ENCODE measurements at places on chromosomes 13 and 19.

- no peak for DNase-seq
Observed at GRCh38 chr19:3338541-3339181, 27.7 kb upstream of the NFIC start.

- no peak for DNase-seq
Observed at GRCh38 chr19:11268783-11269267, 6.5 kb upstream of the DOCK6 start.

GRCh38 chr19:35639863-35640262, 1.7 kb upstream of the ETV2 start:
- no peak for DNase-seq

- DNase-seq, result no peak
Observed at GRCh38 chr13:50334944-50335343, 319.7 kb downstream of the KCNRG start.

- DNase-seq, result no peak
Observed at GRCh38 chr19:12792051-12792852, 966 bp downstream of the JUNB start.

DNA sequence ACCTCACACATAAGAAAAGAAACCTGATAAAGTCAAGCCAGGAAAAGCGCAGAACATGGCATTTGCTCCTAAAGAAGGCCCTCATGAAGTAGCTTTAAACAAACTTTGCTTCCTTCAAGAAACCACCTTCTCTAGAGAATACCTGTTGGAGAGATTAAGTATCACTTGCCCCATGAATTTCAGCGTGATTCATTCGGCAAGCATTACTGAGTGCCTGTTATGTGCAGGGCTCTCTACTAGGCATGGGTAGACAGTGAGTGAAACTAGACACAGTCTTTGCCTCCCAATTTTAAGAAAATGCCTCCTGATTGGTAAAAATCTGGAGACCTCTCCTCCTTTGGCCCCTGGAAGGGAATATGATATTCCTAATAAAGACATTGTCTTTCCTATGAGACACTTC, 475.8 kb upstream of the NBEA start:
- no peak for DNase-seq

GRCh38 chr13:24681930-24682329, 1.7 kb downstream of the ATP12A start:
- no peak for DNase-seq

GRCh38 chr19:36201684-36202083, 12.8 kb downstream of the ZNF565 start:
- no peak for DNase-seq

DNA sequence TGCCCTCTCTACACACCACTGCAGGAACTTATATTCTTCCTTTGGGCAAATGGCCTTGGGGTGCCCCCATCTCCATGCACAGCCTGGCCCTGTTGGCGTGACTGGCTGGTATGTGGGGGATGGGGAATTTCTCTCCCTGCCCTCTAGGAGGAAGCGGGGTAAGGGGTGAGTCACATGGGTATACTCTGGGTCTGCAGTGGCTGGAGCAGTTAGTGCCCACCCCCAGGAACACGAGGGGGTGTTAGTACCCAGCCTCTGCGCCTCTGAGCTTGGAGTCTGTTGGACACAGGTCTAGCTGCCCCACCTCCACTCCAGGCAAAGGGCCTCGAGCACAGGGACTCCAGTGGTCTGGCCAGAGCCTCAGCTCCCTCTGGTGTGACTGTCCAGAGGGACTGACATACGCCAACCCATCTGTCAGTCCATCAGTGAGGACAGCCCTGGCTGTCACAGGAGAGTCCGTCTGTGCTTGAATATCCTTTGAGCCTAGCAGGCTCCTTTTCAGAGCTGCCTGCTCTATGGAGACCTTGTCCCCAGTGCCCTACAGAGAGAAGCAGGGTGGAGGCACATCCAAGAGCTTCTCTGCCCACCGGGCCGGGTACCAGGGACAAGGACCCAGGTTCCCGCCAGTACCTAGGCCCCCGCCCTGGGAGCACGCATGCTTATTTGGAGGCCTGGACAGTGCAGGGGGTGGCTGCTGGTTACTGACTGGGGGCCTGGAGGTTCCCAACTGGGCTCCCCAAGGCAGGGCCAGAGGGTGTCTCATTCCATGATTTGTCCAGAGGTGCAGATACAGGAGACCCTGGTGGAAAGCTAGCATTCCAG, 66.6 kb downstream of the CHST8 start:
- no peak for DNase-seq

GRCh38 chr13:97567510-97568243, 133.7 kb downstream of the RAP2A start:
- no peak for DNase-seq

GRCh38 chr13:114122127-114122511, 10.3 kb downstream of the RASA3 start:
- no peak for DNase-seq

DNA sequence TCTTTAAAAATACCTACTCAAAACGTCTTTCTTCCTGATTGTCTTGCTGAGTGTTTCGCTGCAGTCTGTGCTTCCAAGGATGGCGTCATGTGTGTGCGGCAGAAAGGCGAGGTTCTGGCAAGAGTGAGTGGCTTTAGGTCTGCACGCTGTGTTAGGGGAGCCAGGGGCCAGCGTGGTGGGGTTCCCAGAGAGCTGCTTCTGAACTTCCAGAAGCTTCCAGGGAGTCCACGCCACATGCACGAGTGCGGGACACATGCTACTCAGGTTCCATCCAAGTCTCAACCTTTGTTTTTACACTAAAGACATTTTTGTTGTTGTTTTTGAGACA, 67.9 kb downstream of the ATP11A start:
- no peak for DNase-seq

DNA sequence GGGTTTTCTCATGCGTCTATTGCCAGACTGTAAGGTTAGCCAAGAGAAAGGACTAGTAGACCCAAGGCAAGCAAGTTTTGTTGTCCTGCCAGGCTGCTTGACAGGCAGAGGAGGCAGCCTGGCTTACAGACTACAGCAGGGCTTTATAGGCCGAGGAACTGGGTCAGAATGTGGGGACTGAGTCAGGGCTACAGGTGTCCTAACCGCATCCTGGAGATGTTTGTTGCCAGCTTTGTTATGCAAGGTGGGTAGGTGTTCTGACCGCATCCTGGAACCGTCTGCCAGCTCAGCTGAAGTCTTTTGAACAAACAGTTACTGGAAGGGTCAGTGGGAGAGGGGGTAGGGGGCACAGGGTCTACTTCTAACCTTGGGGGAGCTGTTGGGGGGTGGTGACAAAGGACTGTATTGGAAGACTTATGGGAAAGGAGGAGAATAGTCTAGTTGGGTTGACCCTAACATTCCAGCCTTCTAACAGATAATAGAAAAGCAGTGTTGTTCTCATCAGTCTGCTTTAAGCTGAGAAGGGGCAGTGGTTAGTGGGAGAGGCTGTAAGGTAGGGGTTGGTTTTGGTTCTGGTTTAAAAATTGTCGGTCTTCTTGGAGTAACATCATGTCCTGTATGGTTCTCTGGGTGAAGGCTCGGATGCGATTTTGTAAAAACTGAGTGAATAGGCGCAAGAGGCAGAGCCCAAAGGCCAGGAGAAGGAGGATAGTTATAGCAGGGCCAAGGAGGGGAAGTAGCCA, 913.8 kb upstream of the SLITRK5 start:
- no peak for DNase-seq

GRCh38 chr13:51015973-51016372, 95.1 kb downstream of the C13orf42 start:
- DNase-seq, result no peak

DNA sequence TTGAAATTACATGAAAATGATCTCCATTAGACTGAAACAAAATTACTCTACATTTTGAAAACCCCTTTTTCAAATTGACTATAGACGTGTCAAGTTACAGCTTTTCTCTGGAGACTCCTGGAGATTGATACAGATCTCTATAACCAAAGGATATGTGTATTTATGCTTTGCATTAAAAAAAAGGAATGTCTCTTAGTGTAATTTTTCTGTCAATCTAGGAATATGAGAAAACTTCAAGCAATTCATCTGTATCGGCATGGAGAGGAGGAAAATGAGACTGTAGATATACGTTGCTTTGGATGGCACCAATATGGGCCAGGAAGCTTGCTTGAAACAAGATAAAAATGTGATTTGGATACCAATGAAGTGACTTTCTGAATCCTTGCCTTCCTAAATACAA, 286.6 kb downstream of the PCDH9 start:
- no peak for DNase-seq

GRCh38 chr13:29310806-29311205, 284.7 kb downstream of the SLC7A1 start:
- DNase-seq, result no peak

DNA sequence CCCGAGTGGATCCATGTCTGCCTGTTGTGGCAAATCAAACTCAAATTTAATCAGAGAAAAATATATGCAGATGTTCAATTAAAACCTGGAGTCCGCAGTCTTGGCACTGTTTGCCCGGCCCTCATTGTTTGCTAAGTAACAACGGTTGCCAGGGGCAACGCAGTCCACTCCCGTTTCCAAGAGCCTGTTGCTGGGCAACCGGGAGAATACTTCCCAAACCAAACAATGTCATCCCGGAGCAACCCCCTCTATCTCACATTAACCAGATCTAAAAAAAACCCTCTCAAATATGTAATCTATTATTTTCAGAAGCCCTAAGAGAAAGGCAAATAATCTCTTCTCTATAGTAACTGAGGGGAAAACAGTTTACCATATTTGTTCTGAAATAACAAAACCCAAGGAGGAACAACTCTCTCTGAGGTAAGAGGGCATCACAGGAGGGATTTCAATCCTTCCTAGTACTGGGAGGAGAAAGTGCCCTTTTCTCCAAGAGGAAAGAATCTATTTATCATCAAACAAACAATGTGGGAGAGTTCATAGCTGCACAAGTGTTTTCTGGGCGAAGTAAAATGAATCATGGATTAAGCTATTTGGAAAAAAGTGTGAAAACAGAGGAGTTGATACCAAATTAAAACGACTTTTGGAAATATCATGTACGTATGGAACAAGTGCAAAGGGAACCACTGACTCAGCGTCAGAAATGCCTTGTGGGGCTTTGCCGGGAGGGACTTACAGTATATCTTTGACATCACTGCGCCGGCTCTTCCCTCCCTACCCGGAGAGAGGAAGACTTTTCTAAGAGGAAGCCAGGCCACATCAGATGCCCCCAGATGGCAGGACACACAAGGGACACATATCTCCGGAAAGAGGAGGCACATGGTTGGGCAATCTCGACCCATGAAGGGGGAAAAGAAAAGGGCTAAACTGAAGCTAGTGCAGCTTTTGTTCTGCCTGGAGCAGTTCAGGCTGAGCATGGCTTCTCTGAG, 43.3 kb downstream of the RFX2 start:
- DNase-seq, result no peak

GRCh38 chr19:34639491-34640085, 37.4 kb downstream of the SCGB2B2 start:
- DNase-seq, result no peak

DNA sequence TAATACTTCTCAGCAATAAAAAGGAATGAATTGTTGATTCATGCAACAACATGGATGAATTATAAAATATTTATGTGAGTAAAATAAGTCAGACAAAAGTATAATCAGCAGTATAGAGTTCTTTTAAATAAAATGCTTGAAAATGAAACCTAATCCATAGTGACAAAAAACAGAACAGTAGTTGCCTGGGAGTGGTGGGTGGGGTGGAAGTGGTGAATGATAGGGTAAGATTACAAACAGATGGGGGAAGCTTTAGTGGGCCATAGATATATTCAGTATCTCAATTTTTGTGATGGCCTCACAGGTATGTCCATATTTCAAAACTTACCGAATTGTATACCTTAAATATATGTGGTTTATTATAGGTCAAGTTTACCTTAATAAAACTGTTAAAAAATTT, 124.9 kb upstream of the UBL3 start:
- no peak for DNase-seq

- no peak for DNase-seq
Observed at GRCh38 chr19:5340637-5341447, at the start of gene PTPRS. Gene PTPRS (minus strand): TSS chr19:5340812. CDS start chr19:5286140, 54,672 bp downstream.

GRCh38 chr13:97110936-97111335, 111.2 kb upstream of the MBNL2 start:
- DNase-seq, result no peak

DNA sequence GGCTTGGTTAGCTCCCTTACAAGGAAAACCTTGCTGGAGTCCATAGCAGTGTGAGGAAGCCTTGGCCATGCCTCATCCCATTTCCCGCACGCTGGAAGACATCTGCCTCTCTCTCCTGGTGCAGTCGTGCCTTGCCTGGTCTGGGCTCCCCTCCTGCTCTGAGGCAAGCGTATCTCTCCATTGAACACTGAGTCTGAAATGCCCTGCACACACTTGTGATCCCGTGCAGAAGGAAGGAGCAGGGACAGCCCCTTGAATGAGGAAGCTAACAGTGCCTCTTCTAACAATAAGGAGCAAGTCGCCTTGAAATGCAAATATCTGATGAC, 407 bp upstream of the ZNF440 start:
- DNase-seq, result no peak

DNA sequence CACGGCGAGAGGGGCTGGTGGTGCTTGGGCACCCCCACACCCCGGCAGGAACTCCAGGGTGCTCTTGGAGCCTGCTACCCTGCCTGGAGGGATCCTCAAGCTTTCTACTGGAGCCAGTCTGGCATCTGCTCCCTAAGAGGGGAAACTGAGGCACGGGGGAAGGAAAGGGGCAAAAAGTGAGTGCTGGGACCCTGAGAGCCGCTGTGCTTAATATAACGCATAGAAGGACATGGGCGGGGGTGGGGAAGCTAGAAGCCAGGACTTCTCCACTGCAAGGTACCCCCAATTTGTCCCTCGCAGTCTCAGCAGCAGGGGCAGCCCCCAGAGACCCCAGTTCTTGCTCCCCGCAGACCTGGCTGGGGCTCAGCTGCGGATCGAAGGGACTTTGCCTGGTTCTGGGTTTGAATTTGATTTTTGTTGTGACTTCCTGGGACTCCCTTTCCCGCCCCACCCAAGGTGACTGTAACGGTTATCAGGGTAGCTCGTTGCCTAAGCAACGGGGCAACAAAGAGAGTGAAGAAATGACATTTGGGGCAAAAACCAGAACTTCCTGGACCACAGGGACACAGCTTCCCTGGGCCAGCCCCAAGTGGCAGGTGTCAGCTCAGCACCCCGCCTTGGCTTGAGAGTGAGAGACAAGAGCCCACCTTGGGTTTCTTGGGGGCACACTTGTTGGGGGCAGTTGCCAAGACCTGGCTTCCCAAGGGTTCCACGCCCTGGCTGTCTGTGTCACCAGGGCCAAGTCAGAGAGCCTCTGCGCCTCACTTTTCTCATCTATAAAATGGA, 638 bp downstream of the ADGRE5 start:
- DNase-seq, result no peak

GRCh38 chr13:110107568-110108347, 199.2 kb downstream of the COL4A1 start:
- no peak for DNase-seq

- DNase-seq, result no peak
Observed at GRCh38 chr13:90675129-90675528, 672.4 kb upstream of the MIR17HG start.

DNA sequence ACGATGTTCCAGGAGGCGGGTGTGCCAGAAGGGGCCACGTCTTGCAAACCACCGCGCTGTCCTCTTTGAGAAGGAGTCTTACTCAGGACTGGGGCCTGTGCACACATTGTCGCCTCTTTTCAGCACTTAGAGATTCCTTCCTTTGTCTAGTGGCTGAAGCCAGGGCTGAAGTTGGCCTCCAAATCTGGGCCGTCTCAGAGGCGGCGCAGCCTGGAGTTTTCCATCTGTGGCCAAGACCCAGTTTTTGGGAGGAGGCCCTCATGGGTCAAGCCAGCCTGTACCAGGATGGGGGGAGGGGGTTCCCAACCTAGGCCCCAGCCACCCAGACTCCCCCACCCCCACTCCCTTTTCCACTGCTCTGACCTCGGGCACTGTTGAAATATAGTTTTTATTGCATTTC, 11.8 kb downstream of the ANO8 start:
- peak; percentile 46 for DNase-seq

- DNase-seq, result no peak
Observed at GRCh38 chr13:72726726-72727416, 558 bp downstream of the MZT1 start.
